ENCODE measurements at places on chromosomes 3 and 15.

DNA sequence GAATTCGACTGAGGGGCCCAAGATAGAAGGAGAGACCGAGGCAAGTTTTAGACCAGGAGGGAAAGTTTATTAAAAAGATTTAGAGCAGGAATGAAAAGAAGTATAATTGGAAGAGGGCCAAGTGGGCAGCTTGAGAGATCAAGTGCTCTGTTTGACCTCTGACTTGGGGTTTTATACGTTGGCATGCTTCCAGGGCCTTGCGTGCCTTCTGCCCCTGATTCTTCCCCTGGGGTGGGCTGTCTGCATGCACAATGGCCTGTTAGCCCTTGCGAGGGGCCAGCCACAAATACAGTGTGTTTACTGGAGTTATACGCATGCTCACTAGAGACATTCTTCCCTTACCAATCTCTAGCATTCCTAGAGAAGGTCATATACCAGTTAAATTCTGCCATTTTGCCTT, 70.7 kb upstream of the LARS2 start:
- DNase-seq: no peak

GRCh38 chr15:99976000-99976399, 242.8 kb upstream of the LYSMD4 start:
- no peak for DNase-seq

GRCh38 chr15:80242132-80242769, 9.8 kb downstream of the CTXND1 start:
- DNase-seq: no peak

- no peak for DNase-seq
Measured at GRCh38 chr3:191383124-191383523, 52.8 kb upstream of the UTS2B start.

DNA sequence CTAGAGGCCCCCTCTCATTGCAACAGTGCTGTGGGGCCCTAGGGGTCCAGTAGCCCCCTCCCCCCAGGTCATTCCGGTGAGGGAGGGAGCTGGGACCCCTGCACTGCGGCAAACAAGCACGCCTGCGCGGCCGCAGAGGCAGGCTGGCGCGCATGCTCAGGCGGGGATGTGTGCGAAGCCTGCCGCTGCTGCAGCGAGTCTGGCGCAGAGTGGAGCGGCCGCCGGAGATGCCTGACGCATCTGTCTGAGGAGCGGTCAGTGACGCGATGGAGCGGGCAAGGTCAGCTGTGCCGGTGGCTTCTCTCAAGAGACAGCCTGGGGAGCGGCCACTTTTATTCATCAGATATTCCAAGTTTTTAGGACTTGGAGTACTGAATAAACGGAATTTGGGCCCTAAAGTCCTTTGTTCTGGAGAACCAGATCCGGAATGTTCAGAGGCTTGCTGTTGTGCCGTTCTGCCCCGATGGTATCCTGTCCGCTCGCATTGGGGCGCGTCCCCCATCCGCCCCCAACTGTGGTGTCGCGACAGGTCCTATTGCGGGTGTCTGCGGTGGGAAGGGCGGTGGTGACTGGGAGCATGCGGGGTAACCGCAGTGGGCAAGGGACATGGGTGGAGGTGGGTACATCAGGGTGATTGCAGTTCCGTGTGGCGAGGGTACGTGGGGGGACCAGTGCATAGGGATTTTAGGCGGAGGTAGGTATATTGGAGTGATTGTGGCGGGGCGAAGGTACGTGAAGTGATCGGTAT, at the start of the genes SNRPN and SNURF:
Gene SNRPN (plus strand): TSS at position 205 of the 748 bp plus-strand sequence. CDS start 19,467 bp downstream, outside the sequence.
Gene SNURF (plus strand): TSS at position 205 of the 748 bp plus-strand sequence. CDS start 62 bp downstream, at position 267.
- DNase-seq: peak; percentile 50

GRCh38 chr3:177646749-177647148, 449.5 kb upstream of the TBL1XR1 start:
- DNase-seq: no peak

DNA sequence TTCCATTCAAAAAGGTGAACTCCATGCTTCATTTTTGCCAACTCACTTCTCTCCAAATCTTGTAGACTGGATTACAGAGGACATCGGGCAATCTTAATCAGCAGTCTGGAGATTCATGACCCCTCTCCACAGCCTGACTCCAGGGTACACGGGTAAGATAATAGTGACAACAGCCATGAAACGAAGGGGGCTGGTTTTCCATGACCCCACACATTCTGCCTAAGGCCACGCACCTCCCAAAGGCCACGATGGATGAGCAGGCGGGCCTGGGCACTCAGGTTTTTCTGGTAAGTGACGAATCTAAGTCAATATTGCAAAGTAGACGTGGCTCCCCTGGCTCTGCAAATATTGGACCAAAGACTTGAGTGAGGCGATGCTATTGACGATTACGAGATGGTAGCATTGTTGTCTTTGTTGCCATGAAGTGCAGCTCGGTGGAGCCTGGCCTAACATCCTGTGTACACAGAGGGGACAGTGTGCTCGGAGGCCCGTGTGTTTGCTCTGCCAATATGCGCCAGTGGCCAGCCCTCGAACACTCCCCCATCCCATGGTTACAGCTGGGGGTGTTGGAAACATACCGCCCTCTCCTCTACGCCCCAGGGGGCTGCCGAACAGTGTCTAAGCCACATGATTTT, 119.1 kb downstream of the OPA1 start:
- DNase-seq: no peak

DNA sequence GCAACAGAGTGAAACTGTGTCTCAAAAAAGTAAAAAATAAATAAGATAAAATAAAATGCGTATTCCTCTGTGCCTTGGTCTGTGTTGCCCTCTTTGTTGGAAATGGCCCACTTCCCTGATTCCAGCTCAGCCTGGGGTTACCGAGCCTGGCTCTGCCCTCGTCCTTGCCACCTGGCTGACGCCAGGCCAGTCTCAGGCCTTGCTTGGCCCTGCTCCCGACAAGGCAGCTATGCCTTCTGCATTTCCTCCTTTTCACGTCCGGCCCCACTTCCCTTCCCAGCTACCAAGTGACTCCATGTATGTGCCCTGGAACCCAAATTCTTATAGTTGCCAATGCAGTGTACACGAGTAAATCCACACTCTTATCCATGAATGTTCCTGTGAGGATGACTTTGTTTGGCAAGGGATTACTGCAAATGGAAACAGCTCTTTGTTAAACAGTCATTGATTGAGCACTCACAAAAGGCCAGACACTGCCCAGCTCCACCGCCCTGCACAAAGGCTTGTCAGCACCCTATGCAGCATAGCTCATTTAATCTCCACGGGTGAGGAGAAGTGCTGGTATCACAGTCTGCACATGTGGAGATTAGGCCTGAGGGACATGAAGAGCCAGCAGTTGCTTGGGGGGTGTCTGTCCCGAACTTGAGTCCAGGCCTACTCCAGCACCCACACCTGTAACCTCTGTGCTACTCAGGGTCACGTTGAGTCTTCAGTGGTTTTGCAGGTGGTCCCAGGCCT, 25.1 kb downstream of the SPSB4 start:
- no peak for DNase-seq

GRCh38 chr3:13391308-13391707, 28.8 kb downstream of the NUP210 start:
- no peak for DNase-seq

GRCh38 chr15:28105793-28106192, 6.7 kb upstream of the OCA2 start:
- no peak for DNase-seq

GRCh38 chr3:128430301-128430700, 36.4 kb downstream of the DNAJB8 start:
- DNase-seq: no peak

GRCh38 chr3:31996195-31996594, 14.6 kb downstream of the ZNF860 start:
- no peak for DNase-seq

DNA sequence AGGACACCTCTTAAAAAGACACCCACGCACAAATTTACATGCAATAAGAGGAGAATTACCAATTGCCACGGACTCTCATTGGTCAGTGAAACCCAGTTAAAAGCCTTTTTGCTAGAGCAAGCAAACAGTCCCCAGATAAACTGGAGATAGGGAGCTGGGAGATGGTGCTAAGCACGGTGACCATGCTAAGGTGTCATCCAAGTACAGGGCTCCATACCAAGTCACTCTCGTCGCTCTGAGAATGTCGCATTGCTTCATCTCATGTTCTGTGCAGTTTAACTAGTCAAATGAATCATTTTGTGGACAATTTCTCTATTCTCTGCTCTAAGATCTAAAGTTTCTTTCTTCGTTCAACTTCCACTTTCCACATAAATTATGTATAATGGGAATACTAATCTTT, 581.9 kb downstream of the AGBL1 start:
- no peak for DNase-seq
